Stimulated activated CD8-positive, alpha-beta memory T cell treated with anti-CD3 and anti-CD28 coated beads, Interleukin-12 subunit alpha, Interleukin-12 subunit beta, amount 100 ng/mL, for 4 hours (primary cell): ENCODE measurements at places on chromosomes 13 and 19.

DNA sequence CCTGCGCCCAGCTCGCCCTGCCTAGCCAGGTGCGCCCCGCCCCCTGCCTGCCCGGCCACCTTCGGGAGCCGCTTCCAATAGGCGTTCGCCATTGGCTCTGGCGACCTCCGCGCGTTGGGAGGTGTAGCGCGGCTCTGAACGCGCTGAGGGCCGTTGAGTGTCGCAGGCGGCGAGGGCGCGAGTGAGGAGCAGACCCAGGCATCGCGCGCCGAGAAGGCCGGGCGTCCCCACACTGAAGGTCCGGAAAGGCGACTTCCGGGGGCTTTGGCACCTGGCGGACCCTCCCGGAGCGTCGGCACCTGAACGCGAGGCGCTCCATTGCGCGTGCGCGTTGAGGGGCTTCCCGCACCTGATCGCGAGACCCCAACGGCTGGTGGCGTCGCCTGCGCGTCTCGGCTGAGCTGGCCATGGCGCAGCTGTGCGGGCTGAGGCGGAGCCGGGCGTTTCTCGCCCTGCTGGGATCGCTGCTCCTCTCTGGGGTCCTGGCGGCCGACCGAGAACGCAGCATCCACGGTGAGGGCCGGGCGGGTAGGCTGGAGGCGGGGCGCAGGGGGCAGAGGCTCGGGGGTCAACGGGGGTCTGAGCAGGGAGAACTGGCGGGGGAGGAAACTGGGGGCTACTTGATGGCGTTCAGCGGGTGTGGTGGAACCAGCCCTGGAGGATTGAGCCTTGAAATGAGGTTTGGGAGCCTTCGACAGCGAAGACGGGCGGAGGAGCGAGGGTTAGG, at the start of gene SPINT2:
Gene SPINT2, plus strand, starts transcription at position 88 of the 727 bp plus-strand sequence. Its CDS starts 320 bp downstream, at position 408.
- DNase-seq = peak; percentile 25

- no peak for DNase-seq
Observed at GRCh38 chr19:14511229-14511593, 7.0 kb downstream of the DNAJB1 start.

- no peak for DNase-seq
Observed at GRCh38 chr19:34145741-34146202, 26.5 kb upstream of the LSM14A start.

DNA sequence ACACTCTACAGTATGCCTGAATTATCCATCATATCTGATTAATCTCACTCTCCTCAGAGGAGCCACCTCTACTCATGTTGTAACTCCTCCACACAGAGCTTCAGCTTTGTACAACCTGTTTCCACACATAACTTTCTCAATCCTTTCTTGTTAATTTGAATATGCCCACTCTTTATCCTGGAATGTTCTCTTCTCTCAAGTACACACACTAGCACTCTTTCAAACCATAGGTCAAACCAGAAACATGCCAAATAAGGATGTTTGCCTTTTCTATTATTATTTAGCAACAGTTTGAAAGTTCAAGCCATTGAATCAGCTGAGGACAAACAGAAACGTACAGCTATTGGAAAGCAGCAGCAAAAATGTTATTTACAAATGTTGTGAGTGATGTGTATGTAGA, 110.3 kb downstream of the MIPEP start:
- DNase-seq = no peak

DNA sequence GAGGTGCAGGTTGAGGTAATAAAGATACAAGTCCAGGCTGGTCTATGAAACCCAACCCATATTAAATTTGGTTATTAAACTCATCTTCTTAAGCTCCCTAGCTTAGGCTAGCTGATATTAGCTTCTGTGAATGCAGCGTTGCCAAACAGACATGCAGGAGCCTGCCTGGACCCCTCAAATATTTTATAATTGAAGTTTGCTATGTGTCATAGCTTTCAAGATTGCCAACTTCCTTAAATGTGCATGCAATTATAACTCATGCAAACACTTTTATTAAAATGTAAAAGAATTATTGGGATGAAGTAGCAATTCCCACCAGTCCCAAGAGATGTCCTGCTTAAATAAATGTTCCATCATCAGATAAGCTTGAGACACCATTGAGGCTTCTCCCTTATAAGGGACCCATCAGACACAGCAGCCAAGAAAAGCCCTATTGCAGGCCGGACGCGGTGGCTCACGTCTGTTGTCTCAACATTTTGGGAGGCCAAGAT, 51.3 kb downstream of the MBNL2 start:
- DNase-seq = no peak

DNA sequence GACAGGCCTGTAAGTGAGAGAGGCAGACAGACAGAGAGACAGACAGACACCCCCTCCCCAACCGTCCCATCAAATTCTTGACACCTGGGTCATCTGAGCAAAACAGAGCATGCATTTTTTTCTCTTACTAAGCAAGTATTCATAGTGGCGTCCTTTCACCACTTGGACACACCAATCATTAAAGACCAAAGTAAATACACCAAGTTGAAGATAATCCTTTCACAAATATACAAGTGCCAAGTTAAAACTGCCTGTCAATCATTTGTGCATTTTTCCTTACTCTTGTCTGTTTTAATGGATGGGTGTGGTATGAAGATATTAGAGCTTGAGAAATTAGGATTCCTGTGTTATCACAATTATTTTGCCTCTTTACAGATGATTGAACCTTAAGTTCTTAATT, 337.3 kb downstream of the ATP8A2 start:
- DNase-seq = no peak

GRCh38 chr13:23730251-23730650, 158.9 kb downstream of the MIPEP start:
- DNase-seq = no peak
